ENCODE measurements at places on chromosomes 2 and 18.

DNA sequence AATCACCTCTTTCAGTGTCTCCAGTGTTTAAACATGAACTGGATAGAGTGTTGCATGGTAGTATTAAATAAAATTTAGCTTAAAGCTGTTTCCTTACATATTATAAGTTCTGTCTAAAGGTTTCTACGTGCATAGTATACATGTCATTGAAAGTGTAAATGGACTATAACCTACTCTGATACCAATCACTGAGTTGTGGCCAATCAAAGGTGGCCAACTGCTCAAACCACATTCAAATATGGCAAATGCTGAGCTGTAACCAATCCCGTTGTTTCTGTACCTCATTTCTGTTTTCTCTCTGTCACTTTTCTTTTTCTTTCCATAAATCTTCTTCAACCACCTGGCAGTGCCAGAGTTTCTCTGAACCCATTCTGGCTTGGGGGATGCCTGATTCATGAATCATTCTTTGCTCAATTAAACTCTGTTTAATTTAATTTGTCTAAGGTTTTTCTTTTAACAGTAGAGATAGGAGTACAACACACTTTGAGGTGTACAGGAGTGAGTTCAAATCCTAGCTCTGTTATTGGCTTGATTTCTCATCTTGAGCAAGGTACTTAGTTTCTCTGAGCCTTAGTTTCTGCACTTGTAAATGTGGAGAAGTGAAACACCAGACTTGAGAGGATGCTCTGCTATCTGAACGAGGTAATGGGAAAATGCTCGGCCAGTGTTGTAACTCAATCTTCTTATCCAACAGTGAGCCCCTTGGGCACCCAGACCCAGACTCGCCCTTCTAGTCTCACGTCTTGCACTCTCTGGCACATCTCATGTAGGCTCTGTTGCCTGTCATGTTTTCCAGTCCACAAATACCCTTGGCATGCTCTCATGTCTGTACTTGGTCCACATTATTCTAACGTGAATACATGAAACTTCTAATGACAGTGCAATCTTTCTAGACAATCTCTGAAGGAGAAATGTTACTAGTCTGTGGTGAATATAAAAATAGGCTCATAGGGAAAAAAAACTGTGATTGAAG lies 228.0 kb downstream of the PIK3C3 start:
- no peak for DNase-seq

- DNase-seq = no peak
Observed at GRCh38 chr2:231661422-231662027, 46.8 kb upstream of the PTMA start.

DNA sequence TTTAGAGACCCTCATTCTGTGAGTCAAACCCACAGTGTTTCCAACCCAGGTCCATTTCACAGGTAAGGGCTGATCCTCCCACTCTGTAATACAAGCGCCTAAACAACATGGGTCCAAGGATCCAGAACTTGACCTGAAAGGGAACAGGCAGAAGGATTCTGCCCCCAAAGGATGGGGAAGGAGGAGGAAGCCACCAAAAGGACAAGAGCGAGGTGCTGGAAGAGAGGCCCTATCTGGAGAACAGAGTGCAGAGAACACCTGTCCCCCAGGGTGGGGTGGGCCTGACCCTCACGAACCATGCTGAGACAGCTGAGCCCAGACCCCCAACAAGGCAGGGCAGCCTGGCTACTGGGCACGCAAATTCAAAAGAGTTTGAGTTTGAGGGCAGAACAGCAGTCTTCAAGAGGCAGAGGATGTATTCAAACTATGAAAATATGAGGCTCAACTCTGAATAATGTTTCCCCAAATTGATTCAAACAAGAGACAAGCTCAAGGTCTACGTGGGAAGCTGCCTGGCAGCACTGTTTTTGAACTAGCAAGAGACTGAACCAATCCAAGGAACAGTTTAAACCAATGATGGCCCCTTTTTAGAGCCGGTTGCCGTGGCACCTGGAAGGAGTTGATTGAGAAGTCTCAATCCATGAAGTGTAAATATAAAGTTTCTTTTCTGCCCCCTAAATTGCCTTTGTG lies 212.7 kb downstream of the ALPK2 start:
- no peak for DNase-seq

- no peak for DNase-seq
Observed at GRCh38 chr2:210226223-210226622, 976 bp upstream of the ACADL start.

DNA sequence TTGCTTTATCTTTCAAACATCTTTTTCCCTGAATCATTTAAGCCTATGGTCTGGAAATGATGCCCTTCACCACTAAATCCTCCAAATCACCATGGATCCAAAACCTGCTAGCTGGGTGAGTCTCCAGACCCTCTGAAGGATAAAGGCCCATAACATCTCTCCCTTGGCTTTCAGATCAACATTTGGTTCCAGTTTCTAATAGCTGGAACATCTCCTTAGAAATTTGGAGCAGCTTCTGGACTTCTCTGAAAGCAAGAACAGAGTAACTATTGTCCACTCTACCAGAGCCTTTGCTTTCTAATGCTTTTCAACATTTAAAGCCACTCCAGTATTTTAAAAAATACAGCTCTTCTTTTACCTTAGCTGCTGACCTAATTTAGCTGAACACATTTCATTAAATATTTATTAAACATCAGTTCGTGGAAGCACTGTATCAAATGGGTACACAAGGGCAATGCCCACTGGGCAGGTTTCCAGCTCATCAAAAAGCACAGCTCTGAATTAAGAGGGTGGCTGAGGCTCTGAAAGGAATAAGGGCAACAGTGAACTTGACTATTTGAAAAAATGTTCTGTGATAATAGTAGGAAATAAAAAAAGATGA lies 75.3 kb downstream of the GALNT3 start:
- no peak for DNase-seq

GRCh38 chr18:44693030-44693784 lies 12.5 kb downstream of the SETBP1 start:
- DNase-seq = no peak

DNA sequence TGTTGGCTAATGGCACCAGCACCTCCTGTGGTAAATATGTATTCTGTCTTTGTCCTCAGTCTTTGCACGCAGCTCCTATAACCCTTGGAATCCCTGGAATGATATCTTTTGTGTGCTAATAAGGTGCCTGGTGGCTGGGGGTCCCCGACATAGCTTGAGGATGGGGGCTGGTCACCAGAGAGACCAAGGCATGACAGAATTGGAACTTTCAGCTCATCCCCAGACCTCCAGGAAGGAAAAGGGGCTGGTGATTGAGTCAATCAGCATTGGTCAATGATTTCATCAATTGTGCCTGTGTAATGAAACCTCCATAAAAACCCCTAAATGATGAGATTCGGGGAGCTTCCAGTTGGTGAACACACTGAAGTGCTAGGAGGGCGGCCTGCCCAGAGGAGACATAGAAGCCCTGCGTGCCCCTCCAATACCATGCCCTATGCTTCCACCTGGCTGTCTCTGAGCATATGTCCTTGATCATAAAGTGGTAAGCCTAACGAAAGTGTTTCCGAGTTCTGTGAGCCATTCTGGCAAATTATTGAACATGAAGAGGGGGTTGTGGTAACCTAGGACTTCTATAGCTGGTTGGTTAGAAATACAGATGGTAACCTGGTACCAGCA lies 26.6 kb upstream of the KCMF1 start:
- DNase-seq = no peak

DNA sequence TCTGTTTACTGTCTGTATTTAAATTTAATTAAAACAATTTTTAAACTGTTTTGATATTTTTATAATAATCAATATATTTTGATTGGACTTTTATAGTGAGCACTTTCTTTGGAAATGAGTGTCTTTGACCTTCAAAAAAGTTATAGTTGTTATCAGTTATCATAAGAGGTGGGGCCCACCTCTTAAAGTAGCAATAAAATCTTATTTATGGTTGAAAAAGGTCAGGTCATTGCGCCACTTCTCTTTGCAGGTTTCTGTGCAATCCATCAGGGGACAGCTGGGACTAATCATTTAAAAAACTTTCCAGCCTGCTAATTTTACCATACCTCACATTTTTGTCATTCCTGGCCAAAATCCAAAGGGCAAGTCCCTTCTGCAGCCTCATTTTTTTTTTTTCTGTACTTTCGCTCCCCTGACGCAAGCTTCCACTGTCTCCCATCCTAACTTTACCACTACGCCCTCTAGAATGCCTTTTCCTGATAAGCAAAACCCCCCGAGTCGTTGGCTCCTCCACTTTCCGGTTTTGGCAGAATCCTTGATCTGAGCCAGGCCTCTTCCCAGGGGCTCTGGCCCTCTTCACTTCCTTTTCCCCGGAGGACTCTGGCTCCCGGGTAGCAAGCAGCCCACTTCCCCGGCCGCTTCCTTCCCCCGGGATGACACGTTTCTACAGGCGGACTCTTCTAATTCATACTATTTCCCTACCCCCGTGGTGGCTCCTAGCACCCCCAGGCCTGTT lies 1.1 kb upstream of the SEH1L start:
- DNase-seq = no peak

DNA sequence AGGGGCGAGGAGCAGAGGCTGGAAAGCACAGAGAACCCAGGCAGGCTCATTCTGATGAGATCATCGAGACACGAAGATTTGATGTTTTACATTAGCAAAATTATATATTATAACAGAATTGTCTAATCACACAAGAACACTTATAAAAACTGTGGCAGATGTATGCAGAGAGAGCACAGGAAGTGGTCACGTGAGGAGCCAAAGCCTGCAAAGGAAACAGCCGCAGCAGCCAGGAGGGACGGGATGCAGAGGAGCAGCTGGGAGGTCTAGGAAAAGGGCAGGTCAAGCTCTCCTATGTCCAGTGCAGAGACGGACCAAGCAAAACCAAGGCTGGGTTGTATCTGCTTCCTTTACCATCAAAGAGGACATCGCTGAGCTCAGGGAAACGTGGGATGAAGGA lies 355.1 kb upstream of the MYT1L start:
- DNase-seq = no peak

GRCh38 chr2:138059487-138060300 lies 95.4 kb downstream of the HNMT start:
- DNase-seq = no peak

DNA sequence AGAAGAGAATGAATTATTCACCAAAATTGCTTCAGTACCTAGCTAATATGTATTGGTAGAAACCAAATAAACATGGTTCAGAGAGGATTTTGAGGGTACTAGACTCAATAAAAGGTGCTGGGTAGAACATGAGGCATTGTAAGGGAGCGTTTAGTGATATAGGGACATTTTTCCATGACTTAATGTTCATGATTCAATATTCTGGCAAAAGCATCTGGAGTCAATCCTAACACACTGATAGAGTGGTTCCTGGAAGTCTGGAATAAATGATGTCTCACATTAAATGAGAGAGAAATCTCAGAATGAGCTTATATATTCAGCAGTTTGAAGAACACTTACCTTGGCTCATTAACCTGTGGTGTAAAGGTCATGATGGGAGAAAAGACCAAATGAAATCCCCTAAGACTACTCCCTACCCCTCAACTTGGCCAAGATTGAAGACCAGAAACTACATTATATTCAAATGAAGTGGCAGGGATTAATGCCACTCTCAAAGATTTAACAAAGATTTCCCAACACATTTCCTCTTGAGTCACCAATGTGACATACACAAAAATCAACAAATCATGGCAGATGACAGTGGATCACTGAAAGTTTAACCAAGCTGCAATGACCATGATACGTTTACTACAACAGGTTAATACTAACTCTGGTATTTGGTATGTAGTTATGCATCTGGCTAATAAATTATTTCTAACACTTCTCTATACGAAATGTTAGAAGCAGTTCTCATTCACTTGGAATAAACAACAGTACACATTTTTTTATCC lies 309.5 kb downstream of the SATB2 start:
- no peak for DNase-seq

DNA sequence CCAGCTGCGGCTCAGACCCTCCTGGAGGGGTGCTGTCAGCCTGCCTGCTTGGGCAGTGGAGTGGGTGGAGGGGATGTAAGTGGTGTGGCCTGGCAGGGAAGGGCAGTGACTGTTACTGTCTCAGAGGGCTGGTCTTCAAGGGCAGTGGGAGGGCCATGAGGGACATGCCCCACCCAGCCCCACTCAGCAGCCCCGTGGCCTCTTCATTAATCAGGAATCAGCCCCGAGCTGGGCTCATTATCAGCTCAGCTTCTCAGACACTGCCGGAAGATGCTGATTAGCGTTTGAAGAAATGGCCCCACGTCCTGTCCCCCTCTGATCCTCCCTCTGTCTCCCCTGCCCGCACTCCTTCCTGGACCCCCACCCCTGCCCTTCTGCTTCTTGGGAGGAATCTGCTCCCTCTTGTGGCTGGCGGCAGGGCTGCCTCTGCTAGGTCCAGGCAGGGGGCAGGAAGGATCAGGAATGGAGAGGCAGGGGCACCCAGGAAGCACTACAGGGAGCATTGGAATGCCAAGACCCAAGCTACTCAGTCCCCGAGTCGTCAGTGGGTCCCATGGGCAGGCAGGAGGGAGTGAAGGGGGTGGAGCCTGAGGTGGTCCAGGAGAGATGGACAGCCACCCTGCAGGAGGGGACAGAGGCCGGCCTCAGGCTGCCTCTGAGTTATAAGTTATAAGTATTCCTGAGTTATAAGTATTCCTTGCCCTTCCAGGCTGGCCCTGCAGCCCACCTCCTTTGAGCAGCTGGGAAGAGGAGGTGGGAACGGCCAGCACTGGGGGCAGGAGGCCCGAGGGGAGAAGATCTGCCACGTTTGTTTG lies 7.0 kb downstream of the ASIC4 start:
- no peak for DNase-seq

- no peak for DNase-seq
Observed at GRCh38 chr2:159555651-159556392, 60.5 kb downstream of the BAZ2B start.

DNA sequence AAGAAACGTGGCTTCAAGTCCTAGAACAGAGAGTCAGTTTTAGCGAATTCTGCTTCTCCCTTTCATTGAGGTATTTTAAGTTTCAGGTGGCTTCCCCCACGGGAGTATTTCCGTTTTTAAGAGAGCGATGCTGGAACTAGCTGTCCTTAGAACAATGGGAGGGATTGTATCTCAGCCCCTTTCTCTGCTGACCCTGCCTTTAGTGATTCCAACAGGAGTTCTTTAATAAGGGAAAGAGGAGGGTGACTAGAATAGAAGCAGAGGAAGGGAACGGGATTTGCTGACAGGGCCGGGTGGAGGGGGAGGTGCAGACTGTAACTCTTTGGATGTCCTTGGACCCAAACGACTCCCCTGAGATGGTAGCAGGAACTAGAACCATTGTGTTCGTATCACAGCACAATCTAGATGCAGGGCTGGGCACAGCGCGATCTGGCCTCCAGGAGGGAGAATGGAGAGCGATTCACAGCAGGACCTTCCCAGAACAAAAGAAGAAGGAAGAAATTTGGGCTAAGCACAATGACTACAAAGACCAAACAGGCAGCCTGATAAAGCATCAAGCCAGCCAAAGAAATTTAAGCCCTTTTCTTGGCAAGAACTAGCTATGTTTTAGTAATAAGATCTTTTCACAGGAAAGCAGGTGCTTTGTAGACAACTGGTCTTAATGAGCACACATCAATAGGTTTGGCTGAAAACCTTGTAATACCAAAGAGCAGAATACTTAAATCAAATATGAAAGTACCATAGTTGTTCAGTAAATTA lies 15.8 kb upstream of the RTTN start:
- DNase-seq = no peak

- DNase-seq = no peak
Observed at GRCh38 chr18:23171581-23172156, 36.4 kb downstream of the CABLES1 start.
